ENCODE measurements at places on chromosomes 5 and 9. TPM values are rescaled to one million over a fixed set of nuclear protein-coding genes. Genes with fewer than 3 reads are reported as not detected.

Gene MAMDC2
- 33.5 TPM for total RNA-seq

Gene BARHL1
- total RNA-seq: not detected

Gene COL23A1
- total RNA-seq: 0.33 TPM

Gene DIRAS2
- total RNA-seq: not detected

Gene LRRC70
- 0.38 TPM for total RNA-seq

Gene BHMT2
- total RNA-seq: not detected

Gene TNPO1
- total RNA-seq: 179 TPM

Gene PCSK1
- total RNA-seq: not detected

Gene DPP7
- total RNA-seq: 52.3 TPM

Gene MEGF10
- total RNA-seq: 2.2 TPM

Gene PCDHA2
- total RNA-seq: not detected

Gene LOX
- 28.0 TPM for total RNA-seq

Gene MORN5
- not detected for total RNA-seq

Gene ST8SIA4
- total RNA-seq: under 0.01 TPM

Gene TRIM32
- total RNA-seq: 28.1 TPM

Gene IFNB1
- total RNA-seq: not detected

Gene CFAP77
- total RNA-seq: not detected

Gene SLC1A3
- 8.3 TPM for total RNA-seq

Gene RIMOC1
- 45.0 TPM for total RNA-seq

Gene SARDH
- 0.21 TPM for total RNA-seq

Gene PLPP7
- total RNA-seq: not detected

Gene ANGPTL2
- 0.11 TPM for total RNA-seq

Gene GARNL3
- 2.3 TPM for total RNA-seq

Gene SPATA31E1
- not detected for total RNA-seq

Gene IFT74
- 12.3 TPM for total RNA-seq

Gene UBE2D2
- 141 TPM for total RNA-seq

Gene MOB3B
- 10.9 TPM for total RNA-seq

Gene PTGDS
- 2.2 TPM for total RNA-seq

Gene PAPPA
- total RNA-seq: 0.33 TPM

Gene STK32A
- total RNA-seq: 2.7 TPM

Gene ANKRD33B
- total RNA-seq: 1.6 TPM

Gene DDX4
- total RNA-seq: not detected

Gene FAM200C
- 1.6 TPM for total RNA-seq

Gene IFNA16
- not detected for total RNA-seq

Gene NKD2
- 0.32 TPM for total RNA-seq

Gene MAMDC4
- 8.8 TPM for total RNA-seq

Gene SLC36A2
- total RNA-seq: not detected

Gene GFPT2
- 0.83 TPM for total RNA-seq

Gene PSIP1
- total RNA-seq: 12.7 TPM

Gene EIF4E1B
- total RNA-seq: not detected

Gene ADGRV1
- 0.07 TPM for total RNA-seq

Gene SLIT3
- 14.7 TPM for total RNA-seq

Gene RNF183
- not detected for total RNA-seq

Gene MEF2C
- total RNA-seq: 1.3 TPM

Gene PLAC8L1
- 0.96 TPM for total RNA-seq

Gene TRPM6
- total RNA-seq: 3.0 TPM

Gene ZNF883
- total RNA-seq: 3.2 TPM

Gene ALDH7A1
- 114 TPM for total RNA-seq

Gene PRDM9
- total RNA-seq: not detected

Gene SLC6A7
- not detected for total RNA-seq

Gene TMEM171
- 2.6 TPM for total RNA-seq

Gene SLC23A1
- not detected for total RNA-seq

Gene FOXD4
- not detected for total RNA-seq

Gene PDE8B
- not detected for total RNA-seq

Gene SMC5
- 28.0 TPM for total RNA-seq

Gene NSG2
- total RNA-seq: not detected
